ENCODE measurements at places on chromosomes 1 and 21.

DNA sequence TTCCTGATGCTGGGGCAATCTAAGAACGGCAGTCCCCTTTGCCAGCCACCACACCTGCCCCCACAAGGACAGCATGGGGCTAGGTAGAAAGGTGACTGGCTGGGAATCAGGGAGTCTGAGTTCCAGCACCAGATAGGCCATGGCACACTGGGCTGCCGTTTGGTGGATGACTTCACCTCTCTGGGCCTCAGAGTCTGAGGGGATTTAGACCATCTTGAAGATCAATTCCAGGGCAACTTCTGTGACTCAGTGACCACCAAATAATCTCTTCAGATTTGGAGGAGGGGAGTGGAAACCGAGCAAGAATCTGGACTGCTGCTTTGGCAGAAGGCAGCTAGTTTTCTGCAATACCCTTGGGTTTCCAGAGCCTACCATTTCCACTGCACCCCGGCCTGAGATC lies 92.1 kb upstream of the EDN2 start:
- peak; percentile 13 for DNase-seq

GRCh38 chr1:85692730-85693314 lies 15.4 kb downstream of the ZNHIT6 start:
- DNase-seq: peak; percentile 80

DNA sequence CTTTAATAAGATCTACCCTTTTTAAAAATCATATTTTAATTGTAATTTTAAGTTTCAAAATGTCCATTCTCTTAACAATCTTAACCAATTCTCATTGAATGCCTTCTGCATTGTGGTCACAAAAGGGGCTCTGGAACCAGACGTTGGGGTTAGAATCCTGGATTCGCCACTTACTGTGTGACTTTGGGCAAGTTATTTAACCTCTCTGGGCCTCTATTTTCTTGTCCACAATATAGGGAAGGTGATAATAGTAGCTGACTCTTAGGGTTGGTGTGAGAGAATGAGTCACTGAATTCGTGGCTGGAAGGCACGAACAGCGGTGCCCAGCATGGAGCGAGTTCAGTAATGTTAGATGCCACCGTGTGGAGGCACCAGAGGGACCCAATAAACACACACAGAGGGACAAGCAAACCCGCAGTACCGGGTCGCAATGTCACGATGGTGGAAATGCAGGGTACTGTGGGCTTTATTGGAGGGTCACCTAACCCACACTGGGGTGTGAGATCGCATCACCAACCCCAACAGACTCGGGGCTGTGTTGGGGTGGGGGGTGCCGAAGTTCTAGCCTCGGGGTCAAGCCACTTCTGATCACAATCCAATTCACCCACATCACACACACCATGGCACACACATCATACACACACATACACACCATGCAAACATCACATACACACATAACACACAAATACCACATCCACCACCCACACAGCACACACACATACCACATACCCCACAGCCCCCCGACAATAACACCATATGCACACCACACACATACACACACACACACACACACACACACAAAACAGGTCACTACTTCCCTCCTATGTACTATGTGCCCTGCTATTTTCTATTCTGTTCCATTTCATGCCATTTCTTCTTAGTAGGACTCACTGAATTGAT lies 27.0 kb upstream of the IFNAR2 start:
- no peak for DNase-seq

- peak; percentile 86 for DNase-seq
These were observed 20.1 kb upstream of the COL16A1 start for GRCh38 chr1:31723828-31724359.

GRCh38 chr1:20600156-20600555 lies 11.3 kb downstream of the CDA start:
- DNase-seq: no peak

GRCh38 chr1:23774174-23774880 lies 3.9 kb upstream of the PITHD1 start:
- DNase-seq: no peak

- DNase-seq: no peak
These were observed 4.2 kb downstream of the CD244 start for GRCh38 chr1:160858507-160858906.

GRCh38 chr1:62523860-62524259 lies 73.5 kb upstream of the ANGPTL3 start:
- DNase-seq: no peak

DNA sequence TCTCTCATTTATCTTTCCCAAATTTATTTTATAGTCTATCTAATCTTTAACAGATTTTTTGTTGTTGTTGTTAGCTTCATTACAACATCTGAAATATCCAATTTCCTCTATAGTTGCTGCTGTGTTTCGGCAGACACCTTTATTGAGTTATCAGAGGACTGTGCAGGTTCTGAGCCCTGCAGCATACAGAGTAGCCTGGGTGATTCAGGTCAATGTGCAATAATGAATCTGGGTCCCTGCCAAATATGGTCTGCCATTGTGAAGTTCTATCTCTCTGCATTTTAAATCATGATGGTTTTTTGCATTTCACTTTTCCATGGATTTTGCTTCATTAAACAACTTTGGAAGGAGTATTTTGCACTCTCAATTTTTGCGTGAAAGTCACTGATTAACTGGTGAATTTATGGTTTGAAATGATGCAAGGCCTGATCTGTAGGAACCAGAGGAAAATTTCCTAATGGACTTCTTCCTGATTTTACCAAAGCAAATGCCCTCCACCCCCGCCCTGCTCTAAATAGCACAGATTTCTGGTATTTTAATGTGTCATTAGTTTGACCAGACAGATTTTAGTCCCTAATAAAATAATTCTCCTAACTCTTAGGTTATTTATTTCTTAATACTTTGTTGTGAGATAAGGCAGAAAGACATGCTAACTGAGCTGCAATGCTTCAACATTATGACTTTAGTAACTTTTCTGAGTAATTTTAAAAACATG lies 402.3 kb downstream of the PTBP2 start:
- no peak for DNase-seq

- DNase-seq: no peak
These were observed 239.9 kb upstream of the IRF2BP2 start for GRCh38 chr1:234849832-234850231.

- DNase-seq: no peak
These were observed 740.9 kb upstream of the TPTE start for GRCh38 chr21:9780441-9780937.

- no peak for DNase-seq
These were observed 53.4 kb downstream of the GADD45A start for GRCh38 chr1:67738401-67738800.

DNA sequence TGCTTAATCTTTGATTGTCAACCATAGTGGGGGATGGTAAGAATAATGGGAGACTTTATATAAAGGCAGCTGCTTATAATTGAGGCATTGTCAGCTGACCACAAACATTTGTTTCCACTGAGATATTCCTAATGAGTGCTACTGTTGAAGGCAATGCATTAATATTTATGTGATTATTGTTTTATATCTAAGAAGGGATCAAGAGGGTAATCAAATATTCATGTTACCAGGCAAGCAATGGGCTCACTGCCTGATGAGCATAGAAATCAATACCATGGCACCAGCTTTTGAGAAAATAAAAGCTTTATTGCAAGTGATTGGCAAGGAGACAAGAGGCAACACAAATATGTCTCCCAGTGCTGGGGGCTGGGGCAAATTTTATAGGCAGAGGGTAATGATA lies 706.7 kb upstream of the ADAMTS5 start:
- DNase-seq: no peak

DNA sequence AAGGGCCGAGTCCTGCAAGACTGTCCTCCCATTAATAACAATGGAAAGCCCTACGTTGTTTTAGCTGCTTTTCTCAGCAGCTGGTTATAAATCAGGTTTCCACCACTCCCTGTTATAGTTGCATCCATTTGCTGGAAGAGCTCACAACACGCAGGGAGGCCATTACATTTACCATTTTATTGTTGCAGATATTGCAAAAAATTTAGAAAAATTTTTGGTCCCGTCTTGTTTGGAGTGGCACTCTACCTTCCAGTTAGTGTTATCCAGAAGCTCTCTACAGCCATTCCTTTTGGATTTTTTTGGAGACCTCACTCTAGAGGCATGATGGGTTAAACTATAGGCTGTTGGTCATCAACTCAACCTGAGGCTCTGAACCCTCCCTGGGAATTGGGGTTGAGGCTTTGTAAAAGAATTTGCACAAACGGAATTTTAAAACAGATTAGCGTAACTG lies 1532.1 kb upstream of the TPTE start:
- DNase-seq: peak; percentile 19
